Endothelial cell of umbilical vein (primary cell): ENCODE measurements at places on chromosomes 2 and 18. TPM values are rescaled to one million over a fixed set of nuclear protein-coding genes. Genes with fewer than 3 reads are reported as not detected.

GRCh38 chr2:113240150-113240914 lies 38.4 kb downstream of the PAX8 start:
- peaks cover 19% of the 10 kb centered on the region for H3K4me1 ChIP-seq
- H3K36me3 ChIP-seq = no peaks in the 10 kb centered on the region
- no peak overlapping the region for H3K4me3 ChIP-seq
- peak overlapping the region; percentile 32 for H3K27ac ChIP-seq

DNA sequence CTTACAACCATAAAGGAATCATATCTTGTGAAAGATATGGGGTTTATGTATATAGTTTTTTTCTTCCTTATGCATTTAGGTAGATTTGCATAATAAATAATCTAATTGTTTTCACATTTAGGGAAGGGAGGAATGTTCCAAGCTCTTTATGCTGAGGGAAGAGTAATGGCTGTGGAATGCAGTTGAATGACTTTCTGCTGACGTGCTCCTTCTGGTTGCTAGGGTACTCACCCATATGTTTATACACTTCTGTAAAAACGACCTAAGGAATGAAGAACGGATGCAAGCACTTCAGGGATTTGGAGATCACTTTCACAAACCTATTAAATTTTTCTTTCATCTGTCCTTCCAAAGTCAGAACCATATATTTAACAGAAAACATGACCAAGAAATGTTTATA lies 29.2 kb upstream of the PPP4R1 start:
- H3K27me3 ChIP-seq = no peaks in the 10 kb centered on the region
- H3K4me3 ChIP-seq = no peak overlapping the region
- peak; percentile 92 for DNase-seq
- H3K4me1 ChIP-seq = peaks cover 29% of the 10 kb centered on the region

GRCh38 chr2:65281627-65282351 lies 54.2 kb downstream of the ACTR2 start:
- H3K36me3 ChIP-seq = no peaks in the 10 kb centered on the region
- peaks cover 8% of the 10 kb centered on the region for H3K27me3 ChIP-seq
- no peak overlapping the region for H3K4me3 ChIP-seq
- DNase-seq = no peak
- no peak overlapping the region for H3K27ac ChIP-seq

GRCh38 chr2:46827274-46828134 lies 88.1 kb downstream of the MCFD2 start:
- H3K27ac ChIP-seq = no peak overlapping the region
- peak; percentile 18 for DNase-seq
- H3K27me3 ChIP-seq = no peaks in the 10 kb centered on the region
- no peaks in the 10 kb centered on the region for H3K36me3 ChIP-seq
- H3K4me3 ChIP-seq = no peak overlapping the region
- no peaks in the 10 kb centered on the region for H3K4me1 ChIP-seq

- H3K4me1 ChIP-seq = peaks cover 57% of the 10 kb centered on the region
- no peaks in the 10 kb centered on the region for H3K36me3 ChIP-seq
- H3K27ac ChIP-seq = no peak overlapping the region
- no peaks in the 10 kb centered on the region for H3K27me3 ChIP-seq
Measured at GRCh38 chr2:45256867-45257641, 247.8 kb upstream of the SIX2 start.

GRCh38 chr2:238968616-238969384 lies 120.9 kb downstream of the TWIST2 start:
- H3K27me3 ChIP-seq = no peaks in the 10 kb centered on the region
- no peak overlapping the region for H3K4me3 ChIP-seq
- no peak for DNase-seq

GRCh38 chr2:168255866-168256265 lies 8.5 kb upstream of the STK39 start:
- H3K27me3 ChIP-seq = peaks cover 6% of the 10 kb centered on the region
- H3K27ac ChIP-seq = no peak overlapping the region
- no peaks in the 10 kb centered on the region for H3K4me1 ChIP-seq
- H3K36me3 ChIP-seq = no peaks in the 10 kb centered on the region
- DNase-seq = no peak

Gene L3MBTL4
- polyA plus RNA-seq = not detected in 2 replicates

Gene MARCHF4
- polyA plus RNA-seq = 11.3 and 11.7 TPM in 2 replicates

Gene ZNF514
- 2.9 and 3.9 TPM in 2 replicates for polyA plus RNA-seq

Gene DPYSL5
- not detected in 2 replicates for polyA plus RNA-seq

Gene TDRD15
- polyA plus RNA-seq = not detected in 2 replicates
